ENCODE measurements at places on chromosomes 3 and 15.

DNA sequence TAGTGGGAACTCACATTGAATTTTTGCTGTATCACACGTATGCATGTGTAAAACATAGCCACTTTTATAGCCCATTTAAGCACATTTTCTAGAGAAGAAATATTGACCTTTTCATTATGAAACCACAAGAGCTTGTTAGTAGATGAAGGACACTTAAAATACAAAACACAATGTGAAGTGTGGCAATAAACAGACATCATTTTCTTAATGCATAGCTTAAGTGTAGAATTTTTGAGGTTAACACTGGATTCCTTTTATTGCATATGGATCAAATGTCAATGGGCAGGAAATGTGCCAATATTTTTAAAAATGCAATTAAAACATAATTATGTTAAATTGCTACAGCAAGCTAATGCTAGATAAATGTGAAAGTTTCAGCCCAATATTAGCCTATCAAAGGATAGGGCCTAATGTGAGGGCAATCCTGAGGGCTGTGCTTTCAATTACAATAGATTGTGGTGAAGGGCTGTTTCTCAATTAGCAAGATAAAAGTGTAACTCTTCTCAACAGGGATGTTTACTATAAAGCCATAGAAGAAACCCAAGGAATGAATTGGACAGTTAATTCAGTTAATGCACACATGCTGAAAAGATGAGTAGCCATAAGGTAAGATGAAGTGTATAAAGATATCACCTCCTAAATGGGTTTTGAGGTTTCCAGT is 489.0 kb upstream of the CDIN1 start:
- DNase-seq = no peak

- no peak for DNase-seq
Observed at GRCh38 chr3:49606427-49606826, 52.1 kb downstream of the BSN start.

DNA sequence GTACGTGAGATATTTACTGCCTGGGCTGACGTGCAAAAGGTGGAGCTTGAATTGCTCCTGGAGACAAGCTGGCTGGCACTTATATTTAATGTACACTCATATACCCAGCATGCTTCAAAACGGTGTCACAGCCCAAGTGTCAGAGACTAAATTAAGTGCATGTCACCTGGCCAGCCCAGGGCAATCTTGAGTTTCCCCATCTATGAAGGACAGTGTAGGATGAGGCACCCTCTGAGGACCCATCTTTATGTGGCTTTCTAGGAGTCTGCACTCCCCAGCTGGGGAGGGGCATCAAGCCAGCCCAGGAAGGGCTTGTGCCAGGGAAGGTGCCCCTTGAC is 5.3 kb downstream of the LRRC15 start:
- no peak for DNase-seq

DNA sequence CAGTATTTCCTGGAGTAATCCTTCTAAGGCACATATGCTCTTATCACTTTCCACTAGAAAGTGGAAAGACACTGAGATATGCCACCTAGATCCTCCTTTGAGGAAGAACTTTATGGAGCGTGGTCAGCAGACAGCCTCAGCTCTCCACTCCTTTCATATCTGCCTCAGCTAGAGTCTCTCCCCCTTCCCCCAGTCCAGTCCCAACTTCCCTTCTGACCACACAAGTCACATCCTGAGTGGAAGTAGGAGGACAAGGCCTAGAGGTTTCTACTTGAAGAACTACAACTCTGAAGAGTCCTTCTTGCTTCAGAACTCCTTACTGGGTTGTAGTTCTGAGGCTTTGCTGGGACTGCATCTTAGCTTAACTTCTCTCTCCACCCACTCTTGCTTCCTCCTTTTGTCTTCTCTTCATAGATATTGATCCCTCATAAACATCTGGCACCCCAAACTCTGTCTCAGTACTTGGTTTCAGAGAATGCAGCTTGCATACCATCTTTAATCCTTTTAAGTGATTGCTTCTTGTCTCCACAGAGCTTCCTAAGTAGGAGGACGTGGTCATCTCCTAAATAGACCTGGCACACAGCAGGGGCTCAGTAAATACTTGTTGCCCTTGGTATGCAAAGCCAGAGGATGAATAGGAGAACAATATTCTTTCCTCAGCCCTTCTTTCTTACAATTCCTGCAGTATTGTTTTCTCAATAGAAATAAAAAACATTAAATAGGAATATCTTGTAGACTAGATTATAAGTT is 109.6 kb downstream of the OXSM start:
- DNase-seq = no peak

Measured in stimulated activated CD8-positive, alpha-beta memory T cell treated with anti-CD3 and anti-CD28 coated beads, Interleukin-7, amount 100 ng/mL, for 24 hours (primary cell).